ENCODE measurements at places on chromosomes 16 and 17.

GRCh38 chr16:53785044-53785443 lies 81.1 kb downstream of the FTO start:
- DNase-seq, result no peak

DNA sequence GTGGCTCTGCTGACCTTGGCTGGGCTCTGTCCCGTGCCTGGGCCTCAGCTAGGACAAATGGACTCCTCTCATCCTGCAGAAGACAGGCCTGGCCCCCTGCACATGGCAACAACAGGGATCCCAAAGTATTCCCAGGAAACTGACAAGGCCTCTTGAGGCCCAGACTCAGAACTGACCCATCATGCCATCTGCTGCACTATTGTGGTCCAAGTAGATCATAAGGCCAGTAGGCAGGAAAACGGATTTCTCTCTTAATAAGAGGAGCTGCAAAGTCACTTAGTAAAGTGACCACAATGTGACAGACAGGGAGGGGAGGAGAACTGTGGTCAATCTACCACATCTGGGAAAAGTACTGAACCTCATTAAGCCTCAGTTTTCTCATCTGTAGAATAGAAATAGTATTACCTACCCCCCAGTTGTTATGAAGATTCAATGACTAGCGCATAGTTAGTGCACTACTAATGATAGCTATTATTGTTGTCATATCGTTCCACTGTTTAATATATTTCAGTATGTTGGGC lies 62.1 kb upstream of the TNRC6A start:
- DNase-seq, result no peak

DNA sequence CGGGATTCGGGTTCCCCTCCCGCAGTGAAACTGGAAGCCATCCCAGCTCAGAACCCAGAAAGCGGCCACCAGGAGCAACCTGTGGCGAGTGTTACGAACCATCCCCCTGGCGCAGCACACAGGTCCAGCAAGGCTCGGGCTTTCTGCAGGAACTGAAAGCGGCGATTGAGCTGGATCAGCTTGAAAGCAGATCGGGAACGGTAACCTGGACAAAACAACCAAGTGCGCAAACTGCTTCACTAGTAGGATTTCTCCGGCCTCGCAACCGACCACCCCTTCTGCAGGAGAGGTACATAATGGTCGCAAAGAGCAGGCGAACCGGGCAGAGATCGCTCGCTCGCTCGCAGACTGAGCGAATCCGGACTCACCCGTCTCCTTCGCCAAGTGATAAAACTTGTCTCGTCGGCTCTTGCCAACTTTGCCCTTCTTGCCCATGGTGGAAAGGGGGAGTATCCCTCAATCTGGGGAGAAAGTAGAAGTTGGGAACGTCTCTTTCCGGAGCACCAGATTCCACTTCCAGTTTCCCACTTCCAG lies 696 bp upstream of the PSMC5 start:
- DNase-seq, result no peak

DNA sequence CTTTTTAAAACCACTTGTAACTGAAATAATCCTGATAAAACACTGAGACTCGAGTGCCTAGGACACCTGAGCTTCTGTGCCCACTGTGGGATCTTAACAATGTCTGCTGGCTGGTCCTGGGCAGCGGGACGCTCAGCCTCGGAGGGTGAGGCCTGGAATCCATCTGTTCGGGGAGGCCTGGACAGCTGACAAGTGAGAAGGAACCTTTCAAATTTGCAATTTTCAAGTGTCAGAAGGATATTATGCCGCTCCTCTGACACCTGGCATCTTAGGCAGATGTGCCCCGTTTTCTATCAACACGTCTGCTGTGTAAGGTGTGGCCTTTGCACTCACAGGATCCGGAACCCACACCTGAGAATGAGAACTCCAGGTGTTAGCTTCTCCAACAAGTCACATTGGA lies 33.1 kb upstream of the C16orf78 start:
- DNase-seq, result no peak

- DNase-seq, result peak; percentile 88
These were observed 3.2 kb upstream of the DBNDD1 start for GRCh38 chr16:90022209-90023077.

- DNase-seq, result no peak
These were observed 98.4 kb upstream of the GSE1 start for GRCh38 chr16:85514598-85515318.

DNA sequence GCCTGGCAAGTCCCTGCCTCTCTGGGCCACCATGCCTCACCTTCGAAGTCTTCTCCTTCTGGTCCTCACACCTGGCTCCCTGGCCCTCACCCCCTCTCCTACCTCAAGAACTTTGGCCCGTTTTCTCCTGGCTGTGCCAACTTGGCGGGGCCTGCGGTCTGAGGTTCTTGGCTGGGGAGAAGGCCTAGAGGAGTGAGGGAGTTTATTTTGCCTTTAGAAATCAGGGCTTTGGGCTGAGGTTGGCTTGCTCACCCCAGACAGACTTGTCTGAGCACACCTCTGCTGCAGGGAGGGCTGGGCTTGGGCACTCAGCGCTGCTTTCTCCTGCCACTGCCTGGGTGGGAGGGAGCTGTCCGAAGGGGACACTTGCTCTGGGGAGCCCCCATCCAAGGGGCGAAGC lies 23.3 kb upstream of the TAC4 start:
- no peak for DNase-seq

- DNase-seq, result no peak
These were observed 30.0 kb downstream of the SOX9 start for GRCh38 chr17:72150632-72151460.

- peak; percentile 18 for DNase-seq
These were observed 234.9 kb upstream of the CIBAR2 start for GRCh38 chr16:85347213-85347591.
